Cortex of kidney (tissue), 1 donor: ENCODE measurements at places on chromosomes 2 and 18.

DNA sequence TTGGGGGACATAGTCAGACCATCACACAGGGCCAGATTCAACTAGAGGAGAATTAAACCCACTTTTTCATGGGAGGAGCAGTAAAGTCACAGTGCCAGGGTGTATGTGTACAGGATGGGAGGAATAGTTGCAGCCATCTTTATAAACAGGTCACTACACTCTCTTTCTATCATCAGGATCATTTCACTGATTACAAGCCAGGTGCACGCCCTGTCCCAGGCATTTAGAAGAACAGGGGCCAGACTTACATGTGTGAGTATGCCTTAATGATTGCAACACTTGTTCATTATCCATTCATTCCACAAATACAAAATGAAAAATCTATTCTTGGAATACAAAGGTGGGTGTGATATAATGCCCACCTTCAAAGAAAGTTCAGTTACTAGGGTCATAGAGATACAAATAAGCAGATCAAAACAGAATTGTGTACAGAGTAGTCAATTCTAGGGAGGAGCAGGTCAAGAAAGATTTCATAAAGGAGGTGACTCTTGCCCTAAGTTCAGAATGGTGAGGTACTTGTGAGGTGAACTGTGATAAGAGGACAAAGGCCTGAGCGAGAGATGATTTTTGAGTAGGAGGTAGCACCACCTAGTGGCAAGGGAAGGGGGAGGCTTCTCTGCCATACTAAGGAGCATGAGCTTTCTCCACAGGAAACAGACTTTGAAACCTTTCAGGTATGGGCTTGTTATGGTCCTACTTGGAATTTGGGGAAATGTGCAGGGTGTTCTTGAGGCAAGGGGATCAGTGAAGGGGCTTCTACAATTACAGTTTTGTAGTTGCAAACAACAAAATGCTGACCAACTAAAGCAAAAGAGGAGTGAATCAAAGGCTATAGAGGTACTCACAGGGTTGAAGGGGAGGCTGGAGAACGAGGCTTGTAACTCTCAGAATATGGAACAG, 156.3 kb downstream of the SUCLG1 start:
- no peak for DNase-seq

- DNase-seq, result no peak
These were observed 135.2 kb downstream of the RDH14 start for GRCh38 chr2:18425210-18425703.

- no peak for DNase-seq
These were observed 265.5 kb downstream of the EIPR1 start for GRCh38 chr2:3112131-3112530.

GRCh38 chr18:54806526-54806925, 21.8 kb upstream of the RAB27B start:
- DNase-seq, result no peak

- DNase-seq, result no peak
These were observed 21.2 kb downstream of the NPPC start for GRCh38 chr2:231905026-231905425.

GRCh38 chr18:45236676-45237075, 378.6 kb upstream of the SLC14A2 start:
- DNase-seq, result no peak

DNA sequence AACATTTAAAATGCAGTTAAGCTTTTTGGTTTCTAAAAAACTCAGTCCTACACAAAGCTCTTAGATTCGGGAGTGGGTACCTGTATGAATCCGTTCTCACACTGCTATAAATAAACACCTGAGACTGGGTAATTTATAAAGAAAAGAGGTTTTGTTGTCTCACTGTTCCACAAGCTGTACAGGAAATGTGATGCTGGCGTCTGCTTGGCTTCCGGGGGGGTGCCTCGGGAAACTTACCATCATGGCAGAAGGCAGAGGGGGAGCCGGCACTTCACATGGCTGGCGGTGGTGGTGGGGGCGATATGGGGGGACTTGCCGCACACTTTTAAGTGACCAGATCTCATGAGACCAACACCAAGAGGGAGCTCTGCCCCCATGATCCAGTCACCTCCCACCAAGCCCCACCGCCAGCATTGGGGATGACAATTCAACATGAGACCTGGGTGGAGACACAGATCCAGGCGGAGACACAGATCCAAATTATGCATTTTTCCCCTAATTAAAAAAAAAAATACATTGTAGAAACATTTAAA, 222.5 kb downstream of the GBX2 start:
- no peak for DNase-seq

- no peak for DNase-seq
These were observed 52.6 kb downstream of the RHBDD1 start for GRCh38 chr2:226888378-226888965.

DNA sequence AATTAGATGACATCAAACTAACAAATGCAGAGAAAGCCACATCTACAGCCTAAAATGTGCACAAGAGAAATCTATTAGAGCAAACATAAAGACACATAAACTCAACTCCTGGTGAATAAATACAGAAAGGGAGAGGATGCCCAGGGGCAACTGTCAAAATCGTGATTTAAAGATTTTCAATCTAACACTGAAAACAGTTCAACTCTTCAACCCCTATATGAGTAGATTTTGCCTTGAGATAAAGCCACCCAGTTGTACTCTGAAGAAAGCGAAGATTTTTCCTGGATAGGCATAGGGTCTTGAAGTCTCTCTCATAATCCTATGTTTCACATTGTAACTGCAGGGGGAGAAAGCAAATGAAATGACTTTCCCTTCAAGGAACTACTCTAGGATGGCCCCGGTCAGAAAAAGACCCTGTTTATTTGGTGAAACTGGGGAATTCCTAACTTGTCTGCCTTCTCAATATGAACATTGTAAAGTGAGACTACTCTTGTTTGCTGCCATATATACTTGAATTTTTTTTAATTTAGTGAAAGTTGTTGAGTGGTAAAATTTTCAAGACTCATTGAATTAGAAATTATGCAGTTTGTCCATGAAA, 226.7 kb downstream of the ERBB4 start:
- DNase-seq, result no peak

- DNase-seq, result no peak
These were observed 188.5 kb upstream of the CELF4 start for GRCh38 chr18:37754141-37754540.

DNA sequence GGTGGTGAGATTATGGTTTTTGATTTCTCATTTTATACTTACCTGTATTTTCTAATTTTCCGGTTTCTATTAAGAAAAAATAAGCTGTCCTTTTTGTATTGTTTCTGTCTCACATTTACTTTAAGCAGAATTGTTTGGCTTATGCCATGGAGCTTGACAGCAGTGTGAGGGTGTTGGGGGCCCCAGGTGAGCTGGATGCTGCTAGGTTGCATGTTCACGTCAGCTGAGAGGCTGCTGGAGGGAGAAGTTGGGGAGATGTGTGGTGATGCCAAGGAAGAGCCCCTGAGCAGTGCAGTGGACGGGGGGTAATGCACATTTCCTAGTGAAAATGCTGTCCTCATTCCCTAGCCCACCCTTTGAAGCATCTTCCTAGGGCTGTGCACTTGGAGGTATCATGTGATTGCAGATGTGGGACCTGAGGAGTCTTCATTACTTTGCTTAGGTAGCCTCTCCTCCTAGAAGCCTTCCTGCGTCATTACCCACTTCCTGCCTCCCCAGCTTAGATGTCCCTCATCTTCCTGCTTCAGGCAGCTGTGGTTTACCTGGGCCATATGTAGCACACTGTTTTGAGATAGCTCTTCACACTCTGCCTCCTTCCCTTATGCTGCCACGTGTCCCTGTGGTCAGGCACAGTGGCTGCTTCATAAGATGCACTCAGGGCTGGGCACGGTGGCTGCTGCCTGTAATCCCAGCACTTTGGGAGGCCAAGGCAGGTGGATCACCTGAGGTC, 16.2 kb downstream of the ATG16L1 start:
- DNase-seq, result no peak

DNA sequence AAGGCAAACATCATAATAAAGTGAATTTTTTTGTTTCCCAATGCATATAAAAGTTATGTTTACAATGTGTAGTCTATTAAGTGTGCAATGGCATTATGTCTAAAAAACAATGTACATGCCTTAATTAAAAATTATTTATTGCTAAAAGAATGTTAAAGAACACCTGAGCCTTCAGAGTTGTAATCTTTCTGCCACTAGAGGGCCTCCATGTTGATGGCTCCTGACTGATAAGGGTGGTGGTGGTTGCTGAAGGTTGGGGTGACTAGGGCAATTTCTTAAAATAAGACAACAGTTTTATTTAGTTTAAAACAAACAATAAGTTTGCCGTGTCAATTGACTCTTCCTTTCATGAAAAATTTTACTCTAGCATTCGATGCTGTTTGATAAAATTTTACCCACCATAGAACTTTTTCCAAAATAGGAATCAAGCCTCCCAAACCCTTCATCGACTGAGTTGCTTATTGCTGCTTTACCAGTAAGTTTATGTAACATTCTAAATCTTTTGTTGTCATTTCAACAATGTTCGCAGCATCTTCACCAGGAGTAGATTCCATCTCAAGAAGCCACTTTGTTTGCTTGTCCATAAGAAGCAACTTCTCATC, 32.3 kb downstream of the MAP3K2 start:
- DNase-seq, result no peak

GRCh38 chr18:62957885-62958472, 242.6 kb downstream of the PHLPP1 start:
- no peak for DNase-seq

DNA sequence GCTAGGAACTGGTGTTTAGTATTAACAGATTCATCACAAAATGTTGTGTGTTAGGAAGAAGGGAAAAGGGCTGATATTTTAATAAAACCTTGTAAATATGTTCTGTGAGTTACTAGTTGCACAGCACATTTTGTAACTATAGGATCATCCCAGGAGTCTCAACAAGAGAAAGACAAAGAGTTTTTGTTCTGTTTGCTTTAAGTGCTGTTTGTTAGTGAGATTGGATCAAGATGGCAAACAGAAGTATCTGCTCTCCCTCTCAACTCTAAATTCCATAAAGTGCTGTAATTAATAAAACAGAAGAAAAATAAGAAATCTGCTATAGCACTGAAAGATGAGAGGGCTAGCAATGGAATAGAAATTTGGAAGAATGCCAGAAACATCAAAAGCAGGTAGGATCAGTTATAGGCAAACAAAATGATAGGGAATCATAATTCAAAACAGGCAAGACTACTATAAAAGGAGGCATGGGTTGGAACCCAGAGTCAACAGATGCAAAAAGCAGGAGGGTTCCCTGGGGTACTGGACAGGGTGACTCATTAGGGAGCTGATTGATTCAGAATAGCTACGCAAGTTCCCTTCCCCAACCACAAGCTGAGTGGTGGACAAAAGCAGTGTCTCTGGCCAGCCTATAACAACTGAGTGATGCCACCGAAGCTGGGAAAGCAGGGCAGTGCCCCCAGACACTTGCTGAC, 75.8 kb downstream of the DYNC1I2 start:
- no peak for DNase-seq

DNA sequence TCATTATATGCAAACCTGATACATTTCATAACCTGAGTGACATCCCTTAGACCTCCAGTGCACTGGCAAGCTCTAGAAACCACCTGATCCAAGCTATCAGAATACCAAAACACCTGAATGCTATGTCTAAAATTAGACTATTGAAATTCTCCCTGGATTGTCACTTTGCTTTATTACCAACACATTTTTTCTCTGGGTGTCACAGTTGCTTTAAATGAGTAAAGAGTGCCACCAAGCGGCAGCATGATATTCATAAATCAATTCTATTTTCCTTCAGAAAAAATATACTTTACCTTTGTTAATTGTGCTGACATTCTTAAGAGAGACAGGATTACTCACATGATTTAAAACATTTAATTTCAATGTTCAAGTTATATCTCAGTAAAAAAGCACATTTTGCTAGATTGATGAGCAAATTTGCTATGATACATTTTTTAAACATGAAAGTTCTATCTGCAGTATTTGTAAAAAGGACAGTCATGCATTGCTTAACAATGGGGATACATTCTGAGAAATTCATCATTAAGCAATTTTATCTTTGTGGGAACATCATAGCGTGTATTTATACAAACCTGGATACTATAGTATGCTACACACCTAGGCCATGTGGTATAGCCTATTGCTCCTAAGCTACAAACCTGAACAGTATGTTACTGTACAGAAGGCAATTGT, 338.4 kb upstream of the SLC39A10 start:
- no peak for DNase-seq
